ENCODE measurements at places on chromosomes 5 and 9.

GRCh38 chr5:32690153-32690552, 21.0 kb upstream of the NPR3 start:
- no peak for DNase-seq

DNA sequence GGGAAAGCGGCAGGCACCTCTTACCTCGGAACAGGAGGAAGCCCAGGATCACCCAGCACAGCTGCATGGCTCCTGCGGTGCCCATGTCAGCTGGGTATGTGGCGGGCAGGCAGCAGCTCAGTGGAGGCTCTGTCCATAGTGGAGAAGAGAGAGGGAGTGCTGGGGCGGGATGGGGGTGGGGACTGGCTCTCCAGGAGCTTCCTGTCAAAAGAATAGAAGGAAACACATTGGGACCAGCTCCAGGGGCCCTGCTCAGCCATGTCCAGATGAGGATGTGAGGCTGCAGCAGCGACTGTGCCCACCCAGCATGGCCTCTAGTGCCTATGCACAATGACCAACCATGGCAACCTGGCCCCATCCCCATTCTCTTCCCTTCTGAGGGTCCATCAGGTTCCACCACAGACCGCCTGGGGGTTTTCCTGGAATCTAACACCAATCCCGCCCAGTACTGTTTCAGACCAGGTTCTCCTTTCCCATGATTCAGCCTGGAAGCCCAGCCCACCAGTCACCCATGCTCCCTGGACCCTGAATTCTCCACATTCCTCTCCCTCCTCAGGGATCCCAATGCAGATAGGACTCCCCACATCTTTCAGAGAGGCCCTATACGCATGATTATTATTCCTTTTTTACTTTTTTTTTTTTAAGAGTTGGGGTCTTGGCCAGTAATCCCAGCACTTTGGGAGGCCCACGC, at the start of gene ECSCR:
TSS of gene ECSCR (minus strand) at position 158 of the 691 bp plus-strand sequence. CDS start at position 85, 73 bp downstream.
- DNase-seq: no peak

DNA sequence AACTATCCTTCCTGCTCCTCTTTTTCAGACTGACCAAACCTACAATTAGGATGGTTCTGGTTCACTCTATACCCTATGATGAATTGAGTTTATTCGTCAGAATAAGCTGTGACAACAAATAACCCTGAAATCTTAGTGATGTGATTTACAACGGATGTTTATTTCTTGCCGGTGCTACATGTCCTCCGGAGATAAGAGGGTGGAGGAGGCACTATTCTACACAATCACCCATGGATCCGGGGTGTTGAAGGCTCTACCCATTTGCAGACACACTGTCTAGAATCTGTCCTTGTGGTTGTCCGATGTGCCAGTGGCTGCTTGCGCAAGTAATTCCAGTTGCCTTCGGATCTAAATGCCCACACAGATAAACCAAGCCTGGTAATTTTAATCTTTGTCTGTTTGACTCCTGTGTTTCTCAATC, 44.7 kb downstream of the CDC14B start:
- DNase-seq: no peak

- no peak for DNase-seq
Observed at GRCh38 chr5:103094737-103095136, 25.2 kb downstream of the GIN1 start.

DNA sequence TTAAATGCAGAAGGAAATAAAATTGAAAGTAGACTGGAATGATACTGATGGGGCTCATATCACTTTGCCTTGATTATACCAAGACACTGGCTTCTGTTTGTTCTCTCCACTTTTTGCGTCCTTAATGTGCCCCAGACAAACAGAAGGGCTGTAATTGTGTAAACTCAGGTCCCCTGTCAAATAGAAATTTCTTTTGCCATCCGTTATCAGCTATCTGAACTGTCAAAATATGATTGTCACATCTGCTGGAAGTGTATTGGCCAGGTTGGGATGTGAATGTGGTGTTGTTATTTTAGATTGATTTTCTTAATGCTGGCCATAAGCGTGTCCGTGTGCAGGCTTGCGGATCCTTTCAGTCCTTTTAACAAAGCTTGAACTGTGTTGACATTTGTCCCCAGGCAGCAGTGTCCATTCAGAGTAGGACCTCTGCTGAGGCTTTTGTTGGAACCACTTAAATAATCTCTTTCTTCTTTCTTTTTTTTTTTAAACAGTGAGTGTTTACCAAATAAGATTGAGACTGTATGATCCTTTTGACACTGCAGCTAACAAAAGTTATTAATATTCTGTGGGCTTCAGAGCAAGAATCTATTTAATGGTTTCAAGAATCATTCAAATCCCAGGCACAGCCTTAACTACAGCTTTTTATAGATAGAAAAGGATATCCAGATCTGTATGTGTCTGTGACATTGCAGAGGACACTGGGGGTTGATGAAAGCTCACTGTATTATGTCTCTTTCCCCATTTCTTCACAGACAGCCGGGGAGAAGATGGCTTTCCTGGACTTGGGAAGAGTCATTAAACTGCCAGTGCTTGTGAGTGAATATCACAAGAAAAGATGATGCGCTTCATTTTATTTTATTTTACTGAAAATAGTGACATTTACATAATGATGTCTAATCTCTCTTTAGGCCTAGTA, 171.7 kb downstream of the ZNF608 start:
- DNase-seq: no peak

- no peak for DNase-seq
Observed at GRCh38 chr5:169341556-169341955, 40.6 kb upstream of the SLIT3 start.

All from H54 (cell line).